Stimulated activated CD4-positive, alpha-beta T cell treated with anti-CD3 and anti-CD28 coated beads, Interleukin-12 subunit alpha, Interleukin-12 subunit beta, amount 100 ng/mL, for 24 hours (primary cell): ENCODE measurements at places on chromosomes 13 and 19.

DNA sequence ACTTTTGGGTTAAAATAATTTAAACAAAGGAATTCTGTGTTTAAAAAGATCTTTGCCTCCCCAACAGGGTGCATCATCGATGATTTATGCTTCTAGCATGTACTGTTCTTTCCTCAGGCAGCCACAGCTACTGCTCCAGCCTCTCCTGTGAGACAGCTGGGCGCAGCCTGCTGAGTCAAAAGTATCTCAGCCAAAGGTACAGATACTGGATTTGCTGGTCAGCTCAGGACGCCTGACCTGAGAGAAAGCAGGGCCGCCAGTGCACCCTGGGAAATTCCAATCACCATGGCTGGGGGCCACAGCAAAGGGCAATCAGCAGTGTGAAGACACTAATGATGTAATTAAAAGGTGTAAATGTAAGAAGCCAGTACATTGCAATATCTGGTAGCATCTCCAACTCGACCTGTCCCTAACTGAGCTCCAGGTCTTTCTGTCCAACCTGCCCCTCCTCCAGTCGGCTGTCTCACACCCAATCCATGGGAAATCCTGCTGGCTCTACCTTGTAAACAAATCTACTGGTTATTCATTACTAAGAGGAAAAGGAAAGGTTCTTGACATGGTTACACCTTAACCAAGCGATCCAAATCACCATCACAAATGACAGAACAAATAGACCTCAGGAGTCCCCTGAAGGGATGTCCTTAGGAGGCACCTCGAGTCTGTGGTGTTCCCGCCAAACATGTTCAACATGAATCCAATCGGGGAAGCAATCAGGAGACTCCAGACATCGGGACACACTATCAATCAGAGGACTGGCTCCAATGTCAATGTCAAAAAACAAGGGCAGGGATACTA is 7.3 kb downstream of the OPA3 start:
- DNase-seq, result no peak

GRCh38 chr13:24149246-24150032 is 11.1 kb upstream of the SPATA13 start:
- DNase-seq, result no peak

DNA sequence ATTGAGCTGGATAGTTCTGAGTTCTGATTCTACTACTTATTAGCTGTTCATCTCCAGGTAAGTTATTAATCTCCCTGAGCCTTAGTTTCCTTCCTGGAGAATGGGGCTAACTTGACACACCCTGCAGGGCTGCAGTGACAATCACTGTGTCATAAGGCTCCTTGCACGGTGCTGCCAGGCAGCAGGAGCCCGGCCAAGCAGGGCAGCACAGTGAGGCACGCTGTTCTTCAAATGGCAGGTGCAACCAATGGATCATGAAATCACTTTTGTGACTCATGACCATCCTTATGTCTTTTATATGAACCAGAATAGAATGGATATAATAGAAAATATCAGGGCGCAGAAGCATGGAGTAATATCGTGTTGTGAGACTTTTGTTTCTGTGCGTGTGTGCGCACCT is 242.6 kb downstream of the ABCC4 start:
- DNase-seq, result no peak

GRCh38 chr13:99371956-99372355 is 64.8 kb upstream of the GPR183 start:
- DNase-seq, result no peak

- no peak for DNase-seq
These were observed 113.1 kb downstream of the PCDH9 start for GRCh38 chr13:67117010-67117550.

GRCh38 chr19:43711751-43712355 is 4.0 kb upstream of the IRGC start:
- no peak for DNase-seq

- DNase-seq, result no peak
These were observed 168.9 kb downstream of the TEX29 start for GRCh38 chr13:111489301-111489700.

DNA sequence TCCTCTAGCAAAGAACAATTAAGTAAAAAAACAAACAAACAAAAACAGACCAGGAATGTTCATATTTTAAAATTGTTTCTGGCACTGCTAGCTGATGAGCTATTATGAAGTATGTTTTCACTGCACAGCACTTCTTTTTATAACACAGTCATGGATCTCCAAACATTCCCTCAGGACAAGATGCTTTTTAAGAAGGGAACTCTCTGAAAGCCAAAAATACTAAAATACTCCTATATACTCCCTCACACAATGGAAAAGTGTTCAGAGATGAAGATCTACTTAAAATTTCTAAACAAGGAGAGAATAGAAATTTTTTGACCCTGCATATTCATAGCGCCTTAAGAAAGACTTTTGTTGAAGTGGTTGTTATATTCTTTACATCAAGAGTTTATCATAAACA is 926.8 kb downstream of the DIAPH3 start:
- DNase-seq, result no peak

DNA sequence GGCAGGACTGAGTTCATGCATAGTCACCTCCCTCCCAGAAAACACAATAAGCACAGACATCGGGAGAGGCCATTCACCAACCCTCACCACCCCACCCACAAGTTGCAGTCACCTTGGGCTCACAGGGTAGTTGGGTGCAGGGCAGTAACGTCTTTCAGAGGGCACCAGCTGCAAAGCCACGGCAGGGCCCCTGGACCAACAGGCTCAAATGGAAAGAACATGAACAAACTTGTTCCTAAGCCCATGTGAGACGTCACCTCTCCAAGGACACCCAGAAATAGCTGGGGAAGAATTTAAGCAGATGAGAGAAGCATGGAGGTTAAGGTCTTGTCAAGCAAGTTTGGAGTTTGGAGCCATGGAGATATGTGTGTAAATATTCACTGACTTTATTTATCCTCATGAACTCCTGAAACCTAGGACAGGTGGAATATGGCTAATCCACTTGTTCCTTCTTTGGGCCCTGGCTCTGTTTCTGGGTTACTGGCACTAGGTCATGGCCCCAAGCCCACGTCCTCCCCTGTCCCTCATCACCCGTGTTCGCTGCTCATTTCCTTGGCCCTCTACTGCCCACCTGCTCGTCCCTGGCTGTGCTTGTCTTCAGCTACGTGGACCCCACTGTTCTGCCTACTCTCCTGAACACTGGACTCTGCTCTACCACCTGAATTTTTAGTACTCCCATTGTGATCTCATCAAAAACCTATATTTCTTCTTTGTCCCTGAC is 40.4 kb downstream of the SACS start:
- no peak for DNase-seq

- DNase-seq, result no peak
These were observed 1.4 kb downstream of the CEACAM18 start for GRCh38 chr19:51479531-51480331.

- no peak for DNase-seq
These were observed 22.8 kb upstream of the ERVV-1 start for GRCh38 chr19:52990759-52991418.

- DNase-seq, result no peak
These were observed 14.2 kb downstream of the FBXO46 start for GRCh38 chr19:45716359-45717130.

DNA sequence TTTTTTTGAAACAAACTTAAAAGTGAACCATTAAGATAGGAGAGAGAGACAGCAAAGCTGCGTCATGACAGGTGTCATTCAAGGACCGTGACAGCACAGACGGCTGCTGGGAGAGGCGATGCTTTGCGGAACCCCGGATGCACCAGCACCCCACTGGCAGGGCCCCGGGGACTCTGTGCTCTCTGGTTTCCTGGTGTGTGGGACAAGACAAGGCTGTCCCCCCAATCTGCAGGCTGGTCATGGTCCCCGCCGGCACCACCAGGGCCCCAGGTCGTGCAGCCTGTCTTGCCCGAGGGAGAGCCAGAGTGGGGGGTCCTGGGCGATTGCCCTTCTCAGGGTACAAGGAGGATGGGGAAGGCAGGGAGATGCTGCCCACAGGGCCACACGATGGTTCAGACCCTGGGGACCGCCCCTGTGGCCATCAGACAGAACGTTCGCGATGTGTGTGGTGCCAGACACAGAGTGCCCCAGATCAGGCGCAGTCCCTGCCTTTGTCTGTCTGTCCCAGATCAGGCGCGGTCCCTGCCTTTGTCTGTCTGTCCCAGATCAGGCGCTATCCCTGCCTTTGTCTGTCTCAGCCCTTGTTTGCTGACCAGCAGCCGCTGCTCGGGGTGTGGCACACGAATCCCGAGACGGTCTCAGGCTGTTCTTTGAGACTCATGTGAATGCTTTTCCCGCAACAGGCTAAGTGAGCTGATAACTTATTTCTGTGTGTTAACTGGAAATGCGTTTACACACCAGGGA is 36.1 kb downstream of the ADPRHL1 start:
- no peak for DNase-seq

- peak; percentile 72 for DNase-seq
These were observed 5.7 kb upstream of the NFIC start for GRCh38 chr19:3360421-3361383.

GRCh38 chr19:52474351-52475127 is 21.2 kb downstream of the ZNF578 start:
- no peak for DNase-seq

DNA sequence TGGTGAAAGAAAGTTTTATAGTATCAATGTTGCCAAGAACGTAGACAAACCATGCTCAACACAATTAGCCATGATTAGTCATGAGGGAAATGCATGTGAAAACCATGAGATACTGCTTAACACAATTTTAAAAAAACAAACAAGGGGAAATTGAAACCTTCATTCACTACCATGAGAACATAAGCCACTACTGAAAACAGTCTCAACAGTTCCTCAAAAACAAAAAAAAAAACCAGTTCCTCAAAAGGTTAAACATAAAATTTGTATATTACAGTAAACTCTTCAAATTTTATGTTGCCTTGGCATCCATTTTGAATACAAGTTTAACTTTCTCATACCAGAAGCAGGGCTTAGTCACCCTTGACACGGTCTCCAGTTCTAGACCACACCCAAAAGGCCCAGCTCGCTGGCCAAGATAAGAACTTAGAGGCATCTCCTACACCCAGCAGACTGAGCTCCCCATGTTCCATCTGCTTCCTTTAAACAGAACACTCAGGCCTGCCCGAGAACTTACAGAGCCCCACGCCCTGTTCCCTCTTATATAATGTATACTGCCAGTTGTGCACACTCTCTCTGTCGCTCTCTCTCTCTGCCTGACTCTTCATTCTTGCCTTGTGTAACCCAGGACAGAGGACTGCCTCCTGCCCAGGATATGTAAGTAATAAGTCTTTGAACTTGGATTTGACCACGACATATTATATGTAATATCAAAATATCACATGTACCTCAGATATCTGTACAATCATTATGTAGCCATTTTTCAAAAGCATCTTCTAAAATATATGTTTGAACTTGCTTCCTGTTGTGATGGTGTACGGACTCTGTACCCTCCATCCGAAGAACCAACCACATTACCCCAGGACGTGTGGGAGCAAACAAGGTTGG is 67.4 kb downstream of the STK24 start:
- DNase-seq, result no peak

GRCh38 chr13:74892096-74892495 is 589.9 kb downstream of the TBC1D4 start:
- no peak for DNase-seq
